NCI-H2029 (cell line): ENCODE measurements at places on chromosomes 5 and 9.

DNA sequence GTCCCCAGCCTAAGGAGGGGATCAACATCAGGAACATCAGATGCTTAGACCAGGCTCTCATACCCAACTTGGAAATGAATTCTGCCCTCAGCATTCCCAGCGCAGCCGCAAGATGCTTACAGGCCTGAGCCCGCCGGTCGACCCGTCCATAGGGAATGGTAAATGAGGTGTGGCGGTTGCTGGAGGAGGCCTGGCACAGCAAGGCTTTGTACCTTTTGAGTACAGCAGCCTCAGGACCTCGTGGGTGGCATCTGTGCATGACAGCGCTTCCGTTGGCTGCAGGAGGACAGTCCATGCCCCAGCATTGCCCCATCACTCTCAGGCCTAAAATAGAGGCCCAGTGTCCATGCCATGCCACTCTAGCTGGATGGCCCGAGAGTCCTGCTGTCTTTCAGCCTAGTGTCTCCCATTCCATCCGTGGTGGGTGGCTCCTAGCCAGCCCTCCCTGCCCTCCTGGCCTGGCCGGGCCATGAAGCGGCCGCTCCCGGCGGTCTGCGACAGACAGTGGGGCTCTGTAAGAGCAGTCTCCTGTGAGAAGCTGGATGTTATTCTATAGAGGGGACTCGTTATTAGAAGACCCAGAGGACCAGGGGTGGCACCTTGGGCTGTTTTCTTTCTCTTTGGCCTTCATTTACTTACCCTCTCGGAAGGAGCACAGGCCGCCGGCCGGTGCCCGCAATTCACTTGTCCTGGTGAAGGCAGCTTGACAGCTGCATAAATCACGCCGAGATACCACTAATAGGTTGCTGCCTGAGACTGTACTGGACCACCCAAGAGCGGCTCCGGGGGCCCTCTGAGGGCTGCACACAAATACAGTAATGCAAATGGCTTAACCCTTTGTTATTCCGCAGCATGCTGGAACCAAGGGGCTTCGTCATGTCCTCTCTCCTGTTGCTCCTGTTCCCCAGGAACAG is 223.5 kb upstream of the TUT7 start:
- DNase-seq: no peak

GRCh38 chr5:163506095-163506457 is 657 bp downstream of the MAT2B start:
- no peak for DNase-seq

DNA sequence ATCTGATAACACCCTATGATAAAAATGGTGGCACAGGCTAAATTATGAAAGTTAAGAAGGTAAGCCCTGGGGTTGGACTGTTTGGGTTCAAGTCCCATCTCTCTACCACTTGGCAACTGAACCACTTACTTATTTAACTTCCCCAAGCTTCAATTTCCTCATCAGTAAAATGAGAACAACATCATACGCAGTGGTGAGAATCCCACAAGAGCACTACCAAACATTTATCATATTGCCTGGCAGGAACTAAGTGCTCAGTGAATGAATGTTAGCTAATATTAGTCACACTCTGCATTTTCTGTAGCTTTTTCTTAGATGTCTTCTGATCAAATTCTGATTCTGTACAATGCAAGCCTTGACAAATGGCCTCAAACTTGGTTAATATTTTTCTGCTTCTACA is 306.7 kb downstream of the EBF1 start:
- DNase-seq: no peak

GRCh38 chr5:20556115-20556763 is 568.2 kb upstream of the CDH18 start:
- no peak for DNase-seq
